Stimulated activated CD8-positive, alpha-beta memory T cell treated with anti-CD3 and anti-CD28 coated beads, Interleukin-12 subunit alpha, Interleukin-12 subunit beta, amount 100 ng/mL, for 4 hours (primary cell): ENCODE measurements at places on chromosomes 4 and X.

DNA sequence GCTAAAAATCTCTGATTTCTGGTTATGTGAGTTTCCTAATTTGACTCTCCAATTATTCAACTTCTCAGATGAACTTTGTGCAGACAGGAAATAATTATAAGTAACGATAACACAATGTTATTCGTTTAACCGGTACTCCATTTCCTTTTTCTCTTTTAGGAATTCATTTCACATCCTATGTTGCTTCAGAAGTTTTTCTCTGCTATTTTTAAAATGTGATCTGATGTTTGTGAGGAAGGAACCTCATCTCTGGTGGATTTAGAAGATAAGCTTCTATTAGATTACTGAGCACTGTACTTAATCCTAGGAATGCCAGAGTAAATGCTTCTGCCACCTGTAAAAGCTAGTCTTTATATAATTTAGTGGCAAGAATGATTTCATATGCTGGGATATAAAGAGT, 116.0 kb upstream of the ETNPPL start:
- no peak for DNase-seq

- DNase-seq, result no peak
Measured at GRCh38 chrX:150762258-150763165, 69.3 kb downstream of the MTMR1 start.

GRCh38 chrX:49177338-49177833, 5.7 kb downstream of the PLP2 start:
- no peak for DNase-seq

DNA sequence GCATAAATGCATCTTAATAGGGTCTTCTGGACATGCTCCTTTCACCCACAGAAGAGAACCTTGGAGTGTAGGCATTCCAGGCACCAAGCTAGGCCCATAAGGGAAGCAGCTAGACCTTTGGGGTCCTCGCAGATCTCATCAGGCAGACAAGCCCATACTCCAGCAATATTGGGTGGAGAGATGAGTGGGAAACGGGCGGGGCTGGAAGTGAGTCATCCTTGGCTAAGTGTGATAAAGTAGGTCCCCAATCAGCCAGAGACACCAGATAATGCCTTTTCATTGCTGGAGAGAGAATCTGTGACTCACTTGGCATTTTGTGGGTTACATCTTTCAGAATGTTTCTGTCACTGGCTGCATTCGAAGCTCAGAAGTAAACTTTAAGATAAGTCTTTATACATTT, 133.3 kb upstream of the MBNL3 start:
- peak; percentile 1 for DNase-seq

GRCh38 chrX:143663755-143664154, 27.9 kb upstream of the SLITRK4 start:
- DNase-seq, result no peak

DNA sequence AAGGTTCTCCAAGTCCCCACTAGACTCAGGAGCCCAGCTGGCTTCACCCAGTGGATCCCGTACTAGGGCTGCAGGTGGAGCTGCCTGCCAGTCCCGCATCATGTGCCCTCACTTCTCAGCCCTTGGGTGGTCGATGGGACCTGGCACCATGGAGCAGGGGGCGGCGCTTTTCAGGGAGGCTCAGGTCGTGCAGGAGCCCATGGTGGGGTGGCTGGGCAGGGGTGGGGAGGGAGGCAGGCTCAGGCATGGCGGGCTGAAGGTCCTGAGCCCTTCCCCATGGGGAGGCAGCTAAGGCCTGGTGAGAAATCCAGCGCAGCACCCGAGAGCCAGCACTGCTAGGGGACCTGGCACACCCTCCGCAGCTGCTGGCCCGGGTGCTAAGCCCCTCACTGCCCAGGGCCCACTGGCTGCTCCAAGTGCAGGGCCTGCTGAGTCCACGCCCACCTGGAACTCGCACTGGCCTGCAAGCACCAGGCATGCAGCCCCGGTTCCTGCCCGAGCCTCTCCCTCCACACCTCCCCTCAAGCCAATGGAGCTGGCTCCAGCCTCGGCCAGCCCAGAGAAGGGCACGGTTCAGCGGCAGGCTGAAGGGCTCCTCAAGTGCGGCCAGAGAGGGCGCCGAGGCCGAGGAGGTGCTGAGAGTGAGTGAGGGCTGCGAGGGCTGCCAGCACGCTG, 72.7 kb upstream of the SLIT2 start:
- DNase-seq, result no peak

DNA sequence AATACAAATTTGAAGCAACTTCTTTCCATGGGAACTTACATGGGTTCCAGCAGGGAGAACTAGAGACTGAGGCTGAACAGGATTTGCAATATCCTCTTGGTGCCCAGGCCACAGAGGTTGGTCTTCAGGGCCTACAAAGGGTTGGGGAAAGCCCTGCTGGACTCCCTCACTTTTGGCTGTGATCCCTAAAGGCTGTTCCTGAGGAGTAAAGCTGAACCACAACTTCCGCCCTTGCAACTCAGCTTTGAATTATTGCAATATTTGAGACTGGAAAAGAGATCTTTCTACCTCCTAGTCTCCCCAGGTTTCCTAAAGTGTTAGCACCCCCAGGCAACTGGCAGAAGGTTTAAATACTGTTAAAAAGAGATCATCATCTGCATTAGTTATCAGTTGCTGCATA, 26.9 kb downstream of the DCHS2 start:
- DNase-seq, result no peak

DNA sequence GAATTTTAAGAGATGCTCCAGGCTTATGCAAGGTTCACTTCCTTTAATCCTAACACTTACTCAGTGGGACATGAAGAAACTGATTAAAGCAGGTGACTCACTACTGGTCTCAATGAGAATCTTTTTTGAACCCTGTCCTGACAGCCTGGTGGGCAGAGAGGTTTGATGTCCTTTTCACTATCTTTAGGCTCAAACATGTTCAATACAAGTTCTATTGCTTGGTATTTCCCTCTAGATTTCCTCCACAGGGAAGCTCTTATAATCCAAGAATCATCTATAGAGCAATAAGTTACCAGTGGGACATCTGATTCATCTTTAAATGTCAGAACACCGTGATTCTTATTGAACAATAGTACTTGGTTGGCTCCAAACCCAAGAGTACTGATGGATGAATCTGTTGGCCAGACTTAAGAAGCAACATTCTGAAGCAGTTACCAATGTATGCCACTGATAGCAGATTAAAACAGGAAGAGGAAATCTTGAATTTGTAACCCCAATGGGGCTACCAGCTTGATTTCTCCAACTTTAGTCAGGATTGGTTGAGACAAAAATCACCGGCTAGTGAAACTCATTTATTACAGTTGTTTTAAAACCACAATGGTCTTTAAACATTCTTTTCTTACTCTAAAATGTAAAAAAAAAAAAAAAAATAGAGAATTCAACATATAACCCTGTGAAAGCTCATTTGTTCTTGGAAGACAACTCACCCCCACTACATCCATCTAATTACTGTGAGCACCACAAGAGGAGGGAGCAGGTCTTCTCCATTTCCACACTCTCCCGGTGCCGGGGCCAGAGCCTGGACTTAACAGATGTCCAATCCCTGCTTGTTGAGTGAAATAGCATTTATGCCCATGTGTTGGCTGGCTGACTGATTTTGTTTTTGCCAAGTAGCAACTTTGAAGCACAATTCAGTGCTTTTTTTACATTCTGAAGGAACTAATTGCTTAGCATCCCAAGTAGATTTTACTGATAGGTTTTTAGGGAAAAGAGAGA, 43.3 kb downstream of the FGFBP1 start:
- DNase-seq, result no peak

DNA sequence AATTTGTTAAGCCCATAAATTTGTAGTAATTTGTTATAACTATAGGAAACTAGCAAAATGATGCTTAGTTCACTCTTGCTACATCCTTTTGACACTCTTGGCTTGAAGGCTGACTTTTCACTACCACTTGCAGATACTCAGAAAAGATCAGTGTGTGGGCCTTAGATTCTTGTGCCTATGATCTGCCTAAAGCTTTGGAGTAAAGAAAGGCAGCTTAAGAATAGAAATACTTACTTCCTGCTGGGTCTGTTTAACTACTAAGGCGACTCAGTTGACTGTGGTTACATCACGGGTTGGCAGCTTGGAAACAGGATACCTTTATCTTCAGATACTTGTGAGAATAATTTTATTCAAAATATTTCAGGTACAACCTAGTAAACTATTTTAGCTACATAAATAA, 201.4 kb upstream of the FMR1 start:
- DNase-seq, result no peak

- no peak for DNase-seq
Measured at GRCh38 chrX:151609222-151609621, 45.7 kb downstream of the PASD1 start.

DNA sequence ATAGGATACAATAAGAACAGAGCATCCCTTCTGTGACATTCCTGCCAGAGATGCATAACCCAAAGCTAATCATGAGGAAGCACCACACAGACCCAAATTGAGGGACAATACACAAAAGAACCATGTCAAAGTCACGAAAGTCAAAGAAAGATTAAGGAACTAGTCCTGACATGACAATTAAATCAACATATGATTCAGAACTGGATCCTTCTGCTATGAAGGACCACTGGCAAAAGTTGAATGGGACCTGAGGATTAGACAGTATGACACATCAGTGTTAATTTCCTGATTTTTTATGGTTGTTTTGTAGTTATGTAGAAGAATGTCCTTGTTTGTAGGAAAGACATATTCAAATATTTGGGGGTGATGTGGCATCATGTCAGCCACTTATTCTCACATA, 13.9 kb downstream of the ACOT9 start:
- no peak for DNase-seq

DNA sequence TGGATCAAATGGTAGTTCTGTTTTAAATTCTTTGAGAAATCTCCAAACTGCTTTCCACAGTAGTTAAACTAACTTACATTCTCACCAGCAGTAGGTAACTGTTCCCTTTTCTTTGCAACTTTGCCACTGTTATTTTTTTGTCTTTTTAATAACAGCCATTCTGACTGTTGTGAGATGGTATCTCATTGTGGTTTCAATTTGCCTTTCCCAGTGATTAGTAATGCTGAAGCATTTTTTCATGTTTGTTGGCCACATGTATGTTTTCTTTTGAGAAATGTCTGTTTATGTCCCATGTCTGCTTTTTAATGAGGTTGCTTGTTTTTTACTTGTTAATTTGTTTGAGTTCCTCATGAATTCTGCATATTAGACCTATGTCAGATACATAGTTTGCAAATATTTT, 198.8 kb downstream of the RAB28 start:
- DNase-seq, result no peak

- DNase-seq, result no peak
Measured at GRCh38 chr4:88276952-88277710, 7.2 kb downstream of the PPM1K start.

- no peak for DNase-seq
Measured at GRCh38 chr4:16760617-16761363, 137.7 kb downstream of the LDB2 start.

DNA sequence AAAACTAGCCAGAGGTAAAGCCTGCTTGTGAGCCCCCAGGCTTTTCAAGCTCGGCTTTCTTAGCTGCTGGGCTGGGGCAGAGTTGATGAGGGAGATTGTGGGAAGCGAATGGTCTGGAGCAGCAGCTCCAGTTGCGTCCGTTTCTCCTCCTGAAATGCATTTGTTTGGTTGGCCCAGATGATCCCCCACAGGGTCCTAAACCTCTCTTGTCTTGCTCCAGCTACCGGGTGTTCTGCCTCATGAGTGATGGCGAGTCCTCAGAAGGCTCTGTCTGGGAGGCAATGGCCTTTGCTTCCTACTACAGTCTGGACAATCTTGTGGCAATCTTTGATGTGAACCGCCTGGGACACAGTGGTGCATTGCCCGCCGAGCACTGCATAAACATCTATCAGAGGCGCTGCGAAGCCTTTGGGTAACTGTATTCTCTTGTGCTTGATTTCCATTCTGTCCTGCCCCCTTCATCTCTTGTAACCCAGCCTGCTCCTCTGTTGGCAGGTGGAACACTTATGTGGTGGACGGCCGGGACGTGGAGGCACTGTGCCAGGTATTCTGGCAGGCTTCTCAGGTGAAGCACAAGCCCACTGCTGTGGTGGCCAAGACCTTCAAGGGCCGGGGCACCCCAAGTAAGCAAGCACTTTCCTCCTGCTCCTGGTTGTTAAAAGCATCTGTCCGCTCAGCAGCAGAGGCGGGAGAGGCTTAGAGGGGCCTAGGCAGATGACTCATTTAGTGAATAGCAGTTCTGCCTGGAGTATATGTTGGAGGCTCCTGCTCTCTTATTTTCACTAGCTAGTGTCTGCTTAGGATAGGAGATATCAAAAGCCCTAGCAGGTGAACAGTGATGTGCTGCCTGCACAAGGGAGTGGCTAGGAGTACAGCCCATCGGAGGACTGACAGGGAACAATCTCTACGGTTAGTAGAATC, 15.3 kb downstream of the TKTL1 start:
- DNase-seq, result no peak
